T-helper 22 cell (primary cell): ENCODE measurements at places on chromosomes 4 and X.
A peak's percentile ranks its signal among the peaks of the same experiment; 100 is the strongest.

DNA sequence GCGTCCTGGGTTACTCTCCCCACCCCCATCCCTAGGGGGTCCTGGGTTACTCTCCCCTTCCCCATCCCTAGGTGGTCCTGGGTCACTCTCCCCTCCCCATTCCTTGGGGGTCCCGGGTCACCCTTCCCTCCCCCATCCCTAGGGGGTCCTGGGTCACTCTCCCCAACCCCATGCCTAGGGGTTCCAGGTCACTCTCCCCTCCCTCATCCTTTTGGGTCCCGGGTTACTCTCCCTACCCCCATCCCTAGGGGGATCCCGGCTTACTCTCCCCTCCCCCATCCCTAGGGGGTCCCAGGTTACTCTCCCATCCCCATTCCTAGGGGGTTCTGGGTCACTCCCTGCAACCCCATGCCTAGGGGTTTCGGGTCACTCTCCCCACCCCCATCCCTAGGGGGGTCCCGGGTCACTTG, 1.5 kb downstream of the ASMTL start:
- no peak for DNase-seq

- no peak for DNase-seq
Measured at GRCh38 chr4:153222707-153223426, 18.6 kb downstream of the TRIM2 start.

GRCh38 chr4:124904723-124905388, 192.3 kb upstream of the ANKRD50 start:
- DNase-seq, result no peak

DNA sequence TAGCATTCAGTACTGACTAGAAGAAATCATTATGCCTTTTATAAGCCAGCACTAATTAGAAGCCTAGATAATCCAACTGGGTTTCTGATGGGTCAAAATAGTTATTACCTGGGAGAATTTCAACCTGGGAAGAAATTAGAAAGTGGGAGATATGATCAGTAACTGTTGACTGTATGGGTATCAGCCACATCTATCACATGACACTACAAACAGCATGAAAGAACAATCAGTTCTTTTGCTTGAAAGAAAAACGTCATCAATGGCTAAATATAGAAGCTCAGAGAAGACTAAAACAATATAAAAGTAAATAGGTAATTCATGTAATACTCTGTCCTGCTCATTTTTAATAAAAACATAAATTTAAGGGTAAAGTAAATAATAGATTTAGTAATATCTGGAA, 145.1 kb downstream of the CAMK2D start:
- no peak for DNase-seq

GRCh38 chrX:118370921-118371624, 25.2 kb downstream of the WDR44 start:
- no peak for DNase-seq

GRCh38 chr4:175277816-175278215, 359.7 kb downstream of the ADAM29 start:
- no peak for DNase-seq

DNA sequence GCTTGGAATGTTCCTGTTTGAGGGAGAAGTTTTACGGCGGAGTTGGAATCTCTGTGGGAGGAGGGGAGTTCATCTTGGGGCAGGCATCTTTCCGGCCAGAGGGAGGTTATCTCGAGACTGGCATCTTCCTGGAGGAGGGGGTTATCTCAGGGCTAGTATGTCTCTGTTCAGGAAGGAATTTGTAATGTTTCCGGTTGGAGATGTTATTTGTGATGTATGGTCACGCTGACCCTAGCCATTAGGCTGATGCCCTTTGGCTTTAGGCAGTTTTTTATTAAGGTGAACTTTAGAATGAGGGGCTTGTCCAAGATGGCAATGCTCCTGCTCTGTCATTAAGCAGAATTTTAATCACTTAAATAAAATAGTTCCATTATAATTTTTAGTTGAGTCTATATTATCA, 449.7 kb downstream of the PCDH10 start:
- no peak for DNase-seq

DNA sequence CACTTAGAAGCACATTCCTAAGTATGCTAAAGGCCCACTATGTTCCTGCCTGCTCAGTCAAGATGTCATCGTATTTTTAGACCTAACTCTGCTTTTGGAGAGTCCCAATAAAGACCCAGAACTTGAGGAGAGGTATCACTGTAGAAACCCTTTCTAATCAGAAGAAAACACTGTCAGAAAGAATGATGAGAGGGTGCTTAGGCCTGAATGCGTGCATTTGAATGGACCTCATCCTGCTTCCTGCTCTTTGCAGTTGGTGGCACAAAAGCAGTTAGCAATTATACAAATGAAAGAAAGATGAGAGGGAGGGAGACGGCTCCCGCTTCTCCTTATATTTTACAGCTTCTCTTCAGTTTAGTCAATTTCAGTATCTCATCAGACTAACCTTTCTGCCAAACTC, 987.2 kb downstream of the CCSER1 start:
- DNase-seq, result no peak

- peak; percentile 78 for DNase-seq
Measured at GRCh38 chrX:41333744-41334362, at the start of gene DDX3X. Gene DDX3X, plus strand, starts transcription at chrX:41334162. Its CDS starts 91 bp downstream, at chrX:41334253.

DNA sequence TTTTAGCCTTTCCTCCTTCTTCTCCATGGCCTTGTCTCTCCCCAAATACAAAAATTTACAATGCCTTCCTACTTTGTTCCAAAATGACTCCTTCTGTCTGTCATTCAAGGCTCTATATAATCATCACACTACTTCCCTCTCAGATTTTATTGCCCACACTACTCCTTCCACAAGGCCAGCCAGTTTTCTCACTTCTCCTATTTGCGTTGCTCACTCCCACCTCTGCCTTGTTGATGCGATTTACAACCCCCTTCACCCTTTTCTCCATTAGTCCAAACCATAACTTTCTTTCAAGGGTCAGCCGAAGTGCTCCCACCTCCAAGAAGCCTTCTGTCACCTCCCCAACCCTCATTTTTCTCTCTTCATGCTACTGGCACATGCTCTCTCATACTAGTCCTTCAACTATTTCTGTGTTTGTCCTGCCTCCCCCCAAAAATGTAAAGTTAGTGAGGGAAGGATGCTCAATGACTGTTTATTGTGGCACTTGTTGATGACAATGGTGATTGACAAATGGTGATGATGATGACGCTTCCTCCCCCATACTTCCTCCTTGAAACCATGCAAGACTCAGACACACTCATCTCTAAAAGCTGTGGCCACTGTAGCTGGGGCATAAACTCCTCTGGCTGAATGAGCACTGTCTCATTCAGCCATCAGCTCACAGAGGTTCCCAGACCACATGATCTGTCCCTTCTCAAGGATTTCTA, 2.7 kb upstream of the XKRX start:
- DNase-seq, result no peak

DNA sequence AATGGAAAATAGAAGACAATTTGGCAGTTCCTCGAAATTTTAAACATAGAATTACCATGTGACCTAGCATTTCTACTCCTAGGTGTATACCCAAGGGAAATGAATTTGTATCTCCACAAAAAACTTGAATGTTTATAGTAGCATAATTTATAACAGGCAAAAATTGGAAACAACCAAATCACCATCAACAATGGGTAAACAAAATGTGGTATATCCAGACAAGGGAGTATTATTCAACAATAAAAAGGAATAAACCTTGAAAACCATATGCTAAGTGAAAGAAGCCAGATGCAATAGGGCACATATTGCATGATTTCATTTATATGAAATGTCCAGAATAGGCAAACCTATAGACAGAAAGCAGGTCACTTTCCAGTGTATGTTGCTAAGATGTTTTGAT, 83.8 kb downstream of the SNX25 start:
- no peak for DNase-seq

DNA sequence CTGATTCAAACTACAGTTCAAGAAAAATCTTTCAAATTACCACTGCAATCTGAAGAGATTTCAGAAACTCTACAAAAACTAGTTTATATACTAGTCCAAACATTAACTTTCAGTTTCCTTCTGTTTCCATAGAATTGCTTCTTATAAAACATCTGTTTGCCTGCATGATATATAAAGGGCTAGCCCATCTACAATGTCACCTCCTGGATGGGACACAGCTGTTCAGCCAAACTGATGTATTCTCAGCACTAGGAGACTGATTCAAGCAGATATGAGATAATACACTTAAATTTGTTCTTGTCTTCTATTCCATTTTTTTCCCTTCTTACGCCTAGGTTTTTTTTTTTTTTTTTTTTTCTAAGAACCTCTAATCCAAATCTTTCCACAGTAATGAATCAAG, 1569.7 kb upstream of the IGFBP7 start:
- DNase-seq, result no peak

- no peak for DNase-seq
Measured at GRCh38 chr4:99629962-99630554, 27.6 kb downstream of the C4orf54 start.

DNA sequence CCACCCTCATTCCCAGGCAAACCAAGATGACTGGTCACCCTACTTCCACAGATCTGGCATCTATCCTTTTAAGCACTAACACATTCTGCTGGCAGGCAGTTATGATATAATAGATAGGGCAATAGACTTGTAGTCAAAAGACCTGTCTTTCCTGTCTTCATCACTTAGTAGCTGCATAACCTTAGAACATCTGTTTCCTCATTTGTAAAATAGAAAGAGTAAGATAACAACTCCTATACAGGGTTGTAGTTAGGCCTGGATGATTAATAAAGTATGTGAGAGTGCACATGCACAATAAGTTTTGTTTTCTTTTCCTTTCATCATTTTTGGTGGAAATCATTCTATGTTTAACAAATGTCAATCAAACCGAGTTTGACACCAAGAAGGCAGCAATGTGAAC, 72.1 kb downstream of the GPR82 start:
- no peak for DNase-seq

DNA sequence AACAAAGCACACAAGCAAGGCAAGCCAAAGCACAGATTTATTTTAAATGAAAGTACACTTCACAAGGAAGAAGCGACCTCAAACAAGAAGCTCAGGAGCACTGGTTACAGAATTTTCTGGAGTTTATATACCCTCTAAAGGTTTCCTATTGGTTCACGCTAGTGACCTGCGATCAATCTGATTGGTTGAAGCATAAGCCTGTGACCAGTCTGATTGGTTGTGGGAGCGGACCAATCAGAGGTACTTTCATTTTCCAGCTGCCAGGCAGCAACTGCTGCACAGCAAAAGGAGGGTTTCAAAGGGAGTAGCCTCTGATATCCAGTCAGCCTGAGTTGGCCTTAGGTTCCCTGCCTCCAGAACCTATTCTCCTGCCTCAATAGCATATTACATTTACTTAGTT, 4.6 kb upstream of the AREG start:
- no peak for DNase-seq

DNA sequence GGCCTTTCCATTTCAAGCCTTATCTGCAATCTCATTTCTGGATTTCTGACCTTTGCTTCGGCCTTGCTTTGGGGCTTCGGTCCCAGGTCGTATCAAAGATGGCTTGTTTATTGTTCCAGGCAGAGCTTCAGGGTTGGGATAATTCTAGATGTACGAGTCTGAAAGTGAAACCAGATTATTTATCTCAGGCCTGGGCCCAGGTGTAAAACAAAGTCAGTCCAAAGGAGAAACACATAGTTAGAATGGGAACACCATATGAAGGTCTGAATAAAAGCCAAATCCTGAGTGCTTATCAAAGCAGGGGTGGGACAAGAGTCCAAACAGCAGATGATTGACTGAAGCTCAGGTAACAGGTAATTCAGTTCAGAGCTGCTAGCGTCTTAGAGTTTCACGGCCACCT, 17.1 kb downstream of the PRIMPOL start:
- DNase-seq, result no peak

- no peak for DNase-seq
Measured at GRCh38 chr4:40559585-40560465, 69.8 kb downstream of the RBM47 start.

DNA sequence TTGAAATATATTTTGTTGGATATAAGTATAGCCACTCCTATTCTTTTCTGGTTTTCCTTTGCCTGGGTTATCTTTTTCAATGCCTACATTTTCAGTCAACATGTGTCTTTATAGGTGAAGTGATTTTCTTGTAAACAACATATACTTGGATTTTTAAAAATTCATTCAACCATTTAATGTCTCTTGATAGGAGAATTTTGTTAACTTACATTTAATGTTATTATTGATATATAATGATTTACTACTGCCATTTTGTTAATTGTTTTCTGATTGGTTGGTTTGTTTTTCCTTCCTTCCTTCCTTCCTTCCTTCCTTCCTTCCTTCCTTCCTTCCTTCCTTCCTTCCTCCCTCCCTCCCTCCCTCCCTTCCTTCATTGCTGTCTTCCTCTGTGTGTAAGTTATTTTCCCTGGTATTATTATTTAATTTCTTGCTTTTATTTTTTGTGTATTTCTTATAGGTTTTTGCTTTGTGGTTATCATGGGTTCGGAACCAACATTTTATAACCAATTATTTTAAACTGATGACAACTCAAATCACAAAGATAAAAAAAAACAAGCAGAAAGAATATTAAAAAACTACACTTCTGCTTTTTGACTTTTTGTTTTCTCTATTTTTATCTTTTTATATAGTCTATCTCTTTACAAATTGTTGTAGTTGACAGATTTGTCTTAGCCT, 330.1 kb upstream of the GRID2 start:
- DNase-seq, result no peak

DNA sequence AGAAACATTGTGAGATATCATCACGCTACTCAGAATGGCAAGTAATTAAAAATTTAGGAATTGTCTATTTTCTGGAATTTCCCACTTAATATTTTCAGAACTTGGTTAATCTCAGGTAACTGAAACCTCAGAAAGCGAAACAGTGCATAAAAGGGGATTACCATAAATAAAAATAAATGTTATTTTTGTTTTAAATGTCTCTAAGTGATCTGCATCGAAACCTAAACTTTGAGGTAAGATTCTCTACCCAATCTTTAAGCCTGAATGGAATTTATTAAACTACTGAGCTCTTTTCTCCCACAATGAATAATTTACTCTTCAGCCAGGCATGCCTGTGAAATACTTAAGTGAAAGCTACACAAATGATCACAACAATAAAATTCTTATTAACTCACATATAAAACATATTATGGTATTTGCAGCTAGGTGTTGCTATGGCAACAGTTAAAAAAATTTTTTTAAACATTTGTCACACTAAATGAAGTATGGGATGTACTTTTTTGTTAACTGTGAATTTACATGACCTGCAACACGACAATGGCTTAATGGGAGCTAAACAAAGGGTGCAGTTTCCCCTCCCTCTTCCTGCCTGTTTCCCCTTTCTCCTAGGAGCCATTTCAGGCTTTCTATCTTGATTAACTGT, 220.2 kb upstream of the PRPS2 start:
- no peak for DNase-seq

- no peak for DNase-seq
Measured at GRCh38 chr4:94680176-94680862, 77.4 kb upstream of the BMPR1B start.

DNA sequence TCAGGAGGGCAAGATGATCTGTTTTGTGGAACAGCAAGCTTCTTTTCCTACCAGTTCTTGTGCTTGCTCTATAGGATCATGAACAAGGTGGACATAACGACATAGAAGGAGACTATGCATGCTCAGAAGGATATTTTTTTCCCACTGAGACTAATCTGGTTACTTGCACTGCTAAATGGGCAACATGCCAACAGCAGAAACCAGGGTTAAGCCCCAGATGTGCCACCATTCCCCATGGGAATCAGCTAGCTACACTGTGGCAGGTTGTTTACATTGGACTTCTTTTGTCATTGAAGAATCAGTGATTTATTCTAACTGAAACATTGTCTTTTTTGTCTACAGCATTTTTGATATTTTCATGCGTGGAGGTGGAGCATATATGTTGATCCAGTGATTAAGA, 165.6 kb downstream of the C4orf33 start:
- DNase-seq, result no peak
